Activated gamma-delta T cell (primary cell): ENCODE measurements at places on chromosomes 1 and 21.

GRCh38 chr1:41573194-41573593, 88.7 kb upstream of the EDN2 start:
- DNase-seq = no peak

GRCh38 chr1:22852144-22852655, 120.5 kb downstream of the LACTBL1 start:
- DNase-seq = no peak

DNA sequence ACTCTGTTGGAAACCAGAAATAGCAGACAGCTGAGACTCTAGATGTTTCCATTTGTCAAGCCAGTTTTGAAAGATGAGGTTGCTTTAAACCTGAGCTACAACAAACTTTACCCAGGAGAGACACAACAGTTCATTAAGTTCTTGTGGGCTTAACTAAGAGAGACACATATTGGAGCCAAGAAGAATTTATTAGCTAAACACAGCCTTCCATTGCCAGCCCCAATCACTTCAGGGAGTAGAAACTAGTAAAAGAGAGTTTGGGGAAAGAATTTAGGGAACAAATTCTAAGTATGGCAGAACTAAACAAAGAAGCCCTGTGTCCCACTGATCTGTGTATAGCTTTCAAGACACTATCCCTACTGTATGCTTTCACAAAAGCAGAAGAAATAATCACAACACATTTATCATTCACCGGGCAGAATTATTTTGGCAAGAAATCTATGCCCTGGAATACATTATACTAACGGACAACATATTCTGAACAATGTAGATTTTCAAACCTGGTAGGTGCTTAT, 87.3 kb upstream of the KAZN start:
- DNase-seq = no peak

- DNase-seq = no peak
Observed at GRCh38 chr21:44414291-44415072, 40.8 kb upstream of the LRRC3 start.

GRCh38 chr1:41751804-41752513, 166.8 kb downstream of the HIVEP3 start:
- DNase-seq = no peak

DNA sequence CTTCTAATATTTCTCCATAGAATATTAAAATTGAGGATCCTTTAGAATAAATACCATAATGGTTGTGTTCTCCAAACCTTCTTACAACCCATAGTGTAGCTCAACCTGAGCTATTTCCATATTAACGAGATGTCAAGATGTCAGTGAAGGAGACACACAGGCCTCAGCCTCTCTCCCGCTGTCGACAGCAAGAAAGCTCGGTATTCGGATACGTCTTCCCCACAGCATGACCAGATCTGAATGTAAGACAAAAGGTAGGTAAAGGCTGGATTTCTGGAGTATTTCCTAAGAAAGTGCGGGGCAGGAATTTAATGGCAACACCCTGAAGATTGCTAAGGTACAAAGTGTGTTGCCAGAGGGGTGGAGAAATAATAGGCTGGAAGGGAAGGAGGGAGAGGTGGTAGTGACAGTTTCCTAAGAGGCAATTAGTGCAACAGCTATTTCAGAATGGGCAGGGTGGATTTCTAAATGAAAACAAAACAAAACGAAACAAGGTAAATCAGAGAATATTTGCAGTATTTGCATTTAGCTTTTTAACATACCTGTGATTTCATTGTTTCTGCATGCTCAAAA, 1.7 kb downstream of the ADSS2 start:
- no peak for DNase-seq

DNA sequence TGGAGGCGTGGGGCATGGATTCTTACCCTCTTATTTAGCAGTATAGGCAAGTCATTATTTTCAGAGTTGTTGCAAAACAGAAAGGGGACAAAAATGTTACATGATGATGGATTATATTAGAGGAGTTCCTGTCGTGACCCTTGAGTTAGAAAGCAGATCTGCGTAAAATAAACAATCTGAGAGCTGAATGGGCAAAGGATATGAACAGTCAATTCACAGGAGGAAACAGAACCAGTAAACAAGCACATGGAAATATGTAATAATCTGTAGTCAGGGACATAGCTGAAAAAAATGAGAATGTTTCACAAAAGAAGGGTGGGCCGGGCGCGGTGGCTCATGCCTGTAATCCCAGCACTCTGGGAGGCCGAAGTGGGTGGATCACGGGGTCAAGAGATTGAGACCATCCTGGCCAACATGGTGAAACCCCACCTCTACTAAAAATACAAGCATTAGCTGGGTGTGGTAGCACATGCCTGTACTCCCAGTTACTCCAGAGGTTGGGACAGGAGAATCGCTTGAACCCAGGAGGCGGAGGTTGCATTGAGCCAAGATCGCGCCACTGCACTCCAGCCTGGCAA, 20.9 kb downstream of the RCAN1 start:
- no peak for DNase-seq

GRCh38 chr1:53153752-53154151, 11.3 kb upstream of the SLC1A7 start:
- no peak for DNase-seq

DNA sequence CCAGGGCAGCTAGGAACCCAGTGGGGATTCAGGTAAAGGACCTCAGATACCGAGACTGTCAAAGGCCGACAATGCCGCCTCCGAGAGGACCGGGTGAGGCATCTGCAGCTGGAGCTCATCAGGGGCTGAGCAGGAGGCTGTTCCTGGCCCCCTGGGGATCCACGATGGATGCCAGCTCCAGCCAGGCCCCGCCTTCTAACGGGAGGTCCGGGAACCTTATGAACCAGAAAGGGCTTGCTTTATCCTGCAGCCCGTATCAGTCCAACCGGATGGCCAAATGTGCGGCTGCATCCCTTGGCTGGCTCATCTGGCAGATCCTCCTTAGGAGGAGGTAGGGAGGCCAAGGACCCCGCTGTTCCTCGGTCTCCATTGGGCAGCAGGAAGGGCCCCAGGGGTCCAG, 32.0 kb downstream of the SLC45A1 start:
- DNase-seq = no peak

DNA sequence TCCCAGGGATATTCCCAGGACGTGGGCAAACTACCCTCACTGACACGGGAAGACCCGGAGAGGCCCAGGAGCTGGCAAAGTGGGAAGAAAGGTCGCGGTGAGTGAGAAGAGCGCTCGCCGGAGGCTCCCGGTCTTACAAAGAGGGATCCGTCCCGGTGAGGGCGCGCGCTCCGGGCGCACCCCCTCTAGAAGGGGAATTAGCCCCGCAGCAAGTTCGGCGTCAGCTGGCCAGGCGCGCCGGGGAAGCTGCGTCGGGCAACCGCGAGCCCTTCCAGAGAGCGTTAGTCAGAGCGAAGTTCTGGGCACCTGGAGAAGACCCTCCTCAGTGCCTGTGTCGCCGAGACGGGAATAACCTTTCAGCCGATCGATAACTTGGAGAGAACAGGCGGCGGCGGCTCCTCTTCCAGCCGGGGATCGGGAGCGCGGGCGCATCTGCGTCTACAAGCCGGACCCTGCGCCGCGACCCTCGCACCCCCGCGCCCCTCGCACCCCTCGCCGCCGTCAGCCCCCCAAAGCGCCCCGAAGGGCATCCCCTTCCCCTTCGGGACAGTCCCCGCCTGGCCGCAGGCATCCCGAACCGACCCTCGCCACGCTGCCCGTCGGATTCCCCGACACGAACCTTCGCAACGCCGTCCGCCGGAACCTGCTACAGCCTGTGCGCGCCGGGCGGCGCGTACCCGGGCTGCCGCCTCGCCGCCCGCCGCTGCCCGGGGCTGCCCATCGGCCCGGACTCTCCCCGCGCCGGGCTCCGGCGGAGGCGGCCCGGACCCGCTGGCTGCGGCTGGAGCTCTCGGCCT, 485 bp downstream of the SIPA1L2 start:
- peak; percentile 28 for DNase-seq

DNA sequence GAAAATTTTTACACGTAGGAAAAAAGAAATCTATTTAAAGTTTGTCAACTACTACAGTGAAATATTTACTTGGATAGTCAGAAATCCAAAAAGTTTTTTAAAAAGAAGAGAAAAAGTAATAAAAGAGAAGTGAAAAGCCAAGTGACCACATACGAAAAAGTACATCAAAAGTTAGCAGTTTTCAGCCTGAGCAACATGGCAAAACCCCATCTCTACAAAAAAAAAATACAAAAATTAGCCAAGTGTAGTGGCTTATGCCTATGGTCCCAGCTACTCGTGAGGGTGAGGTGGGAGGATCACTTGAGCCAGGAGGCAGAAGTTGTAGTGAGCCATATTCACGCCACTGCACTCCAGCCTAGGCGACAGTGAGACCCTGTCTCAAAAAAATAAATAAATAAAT, 5.2 kb upstream of the MR1 start:
- DNase-seq = no peak

- no peak for DNase-seq
Observed at GRCh38 chr21:36697851-36698384, 997 bp upstream of the SIM2 start.

DNA sequence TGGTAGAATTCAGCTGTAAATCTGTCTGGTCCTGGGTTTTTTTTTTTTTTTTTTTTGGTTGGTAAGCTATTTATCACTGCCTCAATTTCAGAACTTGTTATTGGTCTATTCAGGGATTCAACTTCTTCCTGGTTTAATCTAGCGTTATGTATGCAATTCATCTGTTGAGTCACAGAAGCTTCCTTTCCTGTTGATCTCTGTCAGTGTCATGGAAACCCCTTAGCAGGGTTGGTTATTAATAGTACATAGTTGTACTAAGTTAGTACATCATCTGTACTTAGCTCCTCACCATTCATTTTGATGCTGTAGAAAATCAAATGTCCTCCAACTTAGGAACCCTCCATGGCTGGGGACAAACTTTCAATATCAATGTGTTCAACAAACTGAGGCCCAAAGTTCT, 51.0 kb upstream of the BARHL2 start:
- DNase-seq = no peak

DNA sequence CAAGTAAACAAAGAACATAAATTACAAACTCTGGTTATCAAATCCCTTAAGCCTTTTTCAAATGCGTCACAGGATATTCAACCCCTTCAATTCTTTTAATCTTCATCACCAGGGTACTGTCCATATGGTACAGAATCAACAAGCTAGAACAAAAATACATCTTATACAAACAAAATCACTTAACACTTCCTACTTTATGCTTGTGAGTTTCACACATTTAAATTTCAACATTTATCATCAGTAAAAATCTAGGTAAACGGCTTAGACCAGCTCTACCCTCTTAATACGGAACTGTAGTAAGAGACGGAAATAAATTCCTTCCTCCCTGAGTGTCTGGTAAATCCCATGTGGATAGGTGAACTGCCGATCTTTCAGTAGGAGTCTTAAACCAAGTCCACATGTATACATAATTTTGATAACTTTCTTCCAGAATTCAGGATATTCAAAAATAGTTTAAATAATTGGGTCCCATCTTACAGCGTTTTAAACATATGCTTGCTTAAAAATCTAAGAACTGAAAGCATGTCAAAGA, 1.0 kb downstream of the CCDC181 start:
- no peak for DNase-seq

- DNase-seq = no peak
Observed at GRCh38 chr1:161096015-161096414, 2.1 kb upstream of the KLHDC9 start.

DNA sequence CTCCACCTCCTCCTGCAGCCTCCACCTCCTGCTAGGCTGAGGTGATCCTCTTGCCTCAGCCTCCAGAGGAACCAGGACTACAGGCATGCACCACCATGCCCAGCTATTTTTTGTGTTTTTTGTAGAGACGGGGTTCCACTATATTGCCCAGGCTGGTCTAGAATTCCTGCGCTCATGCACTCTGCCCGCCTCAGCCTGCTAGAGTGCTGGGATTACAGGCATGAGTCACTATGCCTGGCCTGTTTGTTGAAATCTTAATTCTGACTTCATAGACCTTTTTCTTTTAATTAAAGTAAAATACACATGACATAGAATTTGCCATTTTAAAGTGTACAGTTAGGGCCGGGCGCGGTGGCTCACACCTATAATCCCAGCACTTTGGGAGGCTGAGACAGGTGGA, 42.7 kb downstream of the FAAP20 start:
- DNase-seq = no peak

DNA sequence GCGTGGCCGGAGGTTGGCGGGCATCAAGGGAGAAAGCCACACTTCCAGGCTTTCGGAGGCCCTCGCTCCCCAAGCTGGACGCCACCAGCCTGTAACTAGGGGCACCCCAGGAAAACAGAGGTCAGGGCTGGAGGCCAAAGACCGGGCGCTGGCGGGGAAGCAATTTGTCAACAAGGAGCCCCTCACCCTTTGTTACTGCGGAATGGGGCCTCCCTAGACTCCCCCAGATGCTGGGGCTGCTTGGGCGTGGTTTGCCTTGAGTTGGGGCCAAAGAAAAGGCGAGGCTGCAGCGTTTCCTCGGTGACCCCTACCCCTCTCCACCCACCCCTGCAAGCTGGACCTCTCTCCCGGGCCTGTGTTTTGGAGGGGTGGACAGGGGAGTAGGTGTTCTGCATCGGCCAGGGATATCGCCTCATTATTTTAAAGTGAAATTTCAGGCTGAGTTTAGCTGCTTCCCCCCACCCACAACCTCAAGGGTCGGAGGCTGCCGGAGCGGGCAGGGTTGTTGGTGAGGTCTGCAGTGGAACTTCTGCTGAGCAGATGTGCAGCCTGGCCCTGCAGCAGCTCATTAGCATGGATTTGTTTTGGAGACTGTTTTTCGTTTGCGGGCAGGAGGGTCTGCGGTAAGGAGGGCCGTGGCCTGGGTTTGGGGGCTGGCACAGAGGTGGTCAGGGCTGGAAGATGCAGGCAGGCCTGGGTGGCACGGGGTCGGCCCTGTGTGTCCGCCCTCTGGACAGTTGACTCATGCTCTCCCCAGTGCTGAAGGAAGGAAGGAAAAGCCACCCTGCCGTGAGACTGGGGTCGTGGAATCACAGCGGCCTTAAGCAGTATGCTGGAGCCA, 1.5 kb downstream of the NBL1 start:
- no peak for DNase-seq
